Activated CD4-positive, alpha-beta T cell treated with anti-CD3 and anti-CD28 coated beads for 24 hours (primary cell): ENCODE measurements at places on chromosomes 5 and 9.

DNA sequence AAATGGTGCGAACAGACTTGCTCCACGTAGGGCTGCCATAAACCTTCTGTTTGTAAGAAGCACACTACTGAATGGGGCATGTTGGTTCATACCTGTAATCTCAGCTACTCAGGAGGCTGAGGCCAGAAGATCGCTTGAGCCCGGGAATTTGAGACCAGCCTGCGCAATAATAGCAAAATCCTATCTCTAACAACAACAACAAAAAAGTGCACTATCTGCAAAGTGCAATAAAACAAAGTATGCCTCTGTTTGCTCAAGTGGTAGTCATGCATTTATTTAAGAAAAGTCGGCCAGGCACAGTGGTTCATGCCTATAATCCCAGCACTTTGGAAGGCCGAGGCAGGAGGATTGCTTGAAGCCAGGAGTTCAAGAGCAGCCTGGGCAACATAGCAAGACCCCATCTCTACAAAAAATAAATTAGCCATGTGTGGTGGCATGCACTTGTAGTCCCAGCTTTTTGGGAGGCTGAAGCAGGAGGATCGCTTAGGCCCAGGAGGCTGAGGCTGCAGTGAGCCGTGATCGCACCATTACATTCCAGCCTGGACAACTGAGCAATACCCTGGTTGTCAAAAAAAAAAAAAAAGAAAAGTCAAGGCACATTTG is 5.2 kb downstream of the ATPSCKMT start:
- no peak for DNase-seq

DNA sequence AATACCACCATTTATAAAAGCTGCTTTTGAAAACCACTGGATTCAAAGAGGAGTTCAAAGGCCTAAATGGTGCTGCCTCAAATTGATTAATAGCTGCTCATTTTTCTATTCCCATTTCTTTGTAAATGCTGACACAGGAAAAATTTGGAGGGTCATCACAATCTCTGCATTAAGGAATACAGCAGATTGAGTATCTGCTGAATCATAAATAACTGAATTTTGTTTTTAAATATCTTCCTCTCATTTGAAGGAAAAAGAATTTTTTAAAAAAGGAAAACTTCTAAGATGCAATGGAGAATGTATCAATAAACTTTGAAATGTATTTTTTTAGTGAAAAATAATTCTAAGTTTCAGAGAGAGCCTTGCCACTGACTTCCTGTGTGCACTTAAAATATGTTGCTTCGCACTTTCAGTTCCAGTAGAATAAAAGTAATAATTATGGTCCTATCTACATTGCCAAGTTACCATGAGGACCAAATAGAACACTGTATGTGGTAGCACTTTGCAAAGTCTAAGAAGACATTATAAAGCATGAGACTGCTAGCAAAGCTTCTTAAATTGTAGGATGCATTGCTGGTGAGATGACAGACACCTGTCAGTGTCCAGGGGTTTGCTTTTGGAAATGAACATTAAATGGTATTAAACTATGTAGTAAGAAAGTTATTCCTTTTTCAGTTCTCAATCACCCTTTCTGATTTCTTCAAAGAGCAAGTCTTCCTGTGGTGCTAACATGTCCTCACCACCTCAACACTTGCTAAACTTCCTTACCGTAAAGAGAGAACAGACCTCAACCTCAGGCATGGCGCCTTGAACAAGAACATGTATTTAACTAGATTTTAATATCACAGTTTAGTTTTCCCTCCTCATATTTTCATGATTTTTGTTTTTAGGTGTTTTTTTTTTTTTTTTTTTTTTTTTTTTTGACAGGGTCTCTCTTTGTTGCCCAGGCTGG is 555.1 kb downstream of the EBF1 start:
- DNase-seq: no peak

DNA sequence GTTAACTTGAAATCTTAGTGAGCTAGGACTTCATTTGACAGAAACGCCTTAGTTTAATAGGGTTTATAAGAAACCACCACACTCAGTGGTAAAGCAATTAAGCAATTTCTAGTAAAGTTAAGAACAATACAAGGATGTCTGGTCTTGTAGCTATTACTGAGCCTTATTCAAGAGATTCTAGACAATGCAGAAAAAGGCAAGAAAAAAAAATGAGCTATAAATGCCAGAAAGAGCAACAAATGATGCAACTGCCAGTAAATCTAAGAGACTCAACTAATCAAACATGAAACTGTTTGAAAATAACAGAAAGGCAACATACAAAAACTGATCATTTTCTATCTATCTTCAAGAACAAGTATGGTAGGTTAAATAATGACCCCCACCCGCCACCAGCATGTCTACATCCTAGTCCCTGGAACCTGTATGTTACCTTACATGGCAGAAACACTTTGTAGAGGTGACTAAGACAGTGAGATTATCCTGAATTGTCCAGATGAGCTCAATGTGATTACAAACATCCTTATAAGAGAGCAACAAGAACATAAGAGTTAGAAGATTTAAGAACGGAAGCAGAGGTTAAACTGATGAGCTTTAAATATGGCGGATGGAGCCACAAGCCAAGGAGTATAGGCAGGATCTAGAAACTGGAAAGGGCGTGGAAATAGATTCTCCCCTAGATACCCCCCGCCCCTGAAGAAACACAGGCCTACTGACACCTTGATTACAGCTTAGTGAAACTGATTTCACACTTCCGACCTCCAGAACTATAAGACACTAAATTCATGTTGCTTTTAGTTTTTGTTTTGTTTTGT is 93.0 kb downstream of the SUSD1 start:
- no peak for DNase-seq

GRCh38 chr9:110850401-110851135 is 182.0 kb downstream of the MUSK start:
- no peak for DNase-seq

DNA sequence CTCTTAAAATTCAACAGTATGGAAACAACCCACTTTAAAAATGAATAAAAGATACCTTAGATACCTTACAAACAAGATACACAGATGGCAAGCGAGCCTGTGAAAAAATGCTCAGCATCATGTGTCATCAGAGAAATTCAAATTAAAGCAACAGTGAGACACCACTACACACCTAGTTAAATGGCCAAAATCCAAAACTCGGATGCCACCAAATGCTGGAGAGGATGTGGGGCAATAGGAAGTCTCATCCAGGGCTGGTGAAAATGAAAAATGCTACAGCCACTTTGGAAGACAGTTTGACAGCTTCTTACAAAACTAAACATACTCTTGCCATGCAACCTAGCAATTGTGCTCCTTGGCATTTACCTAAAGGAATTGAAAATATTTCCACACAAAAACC is 17.9 kb downstream of the DUSP1 start:
- DNase-seq: no peak

DNA sequence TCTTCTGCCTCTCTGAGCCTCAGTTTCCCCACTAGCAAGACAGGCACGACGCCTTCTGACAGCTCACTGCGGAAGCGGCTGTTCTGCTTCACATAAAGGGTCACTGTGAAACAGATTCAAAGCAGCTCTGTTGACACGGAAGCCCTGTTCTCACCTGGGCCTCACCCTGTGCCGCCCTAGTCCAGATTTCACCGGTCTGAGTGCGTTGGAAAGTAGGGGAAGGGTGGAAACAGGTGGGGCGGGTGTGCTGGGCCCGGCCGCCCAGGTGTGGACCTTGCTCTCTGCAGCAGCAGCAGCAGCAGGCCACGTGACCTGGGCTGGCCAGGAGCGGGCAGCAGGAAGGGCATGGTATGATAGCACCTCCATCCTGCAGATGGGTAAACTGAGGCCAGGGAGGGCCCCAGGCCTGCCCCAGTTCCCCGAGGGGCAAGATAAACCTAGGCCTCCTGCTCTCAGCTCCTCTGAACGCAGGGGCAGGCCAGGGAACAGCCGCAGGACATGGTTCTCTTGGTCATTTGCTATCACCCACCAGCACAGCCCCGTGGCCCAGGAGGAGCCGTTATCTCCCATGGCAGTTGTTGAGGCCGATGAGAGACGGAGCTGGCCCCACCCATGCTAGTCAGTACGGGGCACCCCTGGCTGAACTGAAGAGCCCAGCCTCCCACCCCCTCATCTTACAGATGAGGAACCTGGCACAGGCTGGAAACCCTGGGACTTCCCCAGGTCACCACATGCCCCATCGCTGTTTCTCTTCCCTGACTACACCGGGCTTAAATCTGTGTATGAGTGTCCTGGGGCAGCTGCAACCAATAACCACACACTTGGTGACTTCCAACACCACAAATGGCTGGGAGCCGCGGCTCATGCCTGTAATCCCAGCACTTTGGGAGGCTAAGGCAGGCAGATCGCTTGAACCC is 12.1 kb downstream of the PTGES2 start:
- no peak for DNase-seq

- DNase-seq: no peak
Measured at GRCh38 chr5:19745247-19745646, 242.8 kb downstream of the CDH18 start.

DNA sequence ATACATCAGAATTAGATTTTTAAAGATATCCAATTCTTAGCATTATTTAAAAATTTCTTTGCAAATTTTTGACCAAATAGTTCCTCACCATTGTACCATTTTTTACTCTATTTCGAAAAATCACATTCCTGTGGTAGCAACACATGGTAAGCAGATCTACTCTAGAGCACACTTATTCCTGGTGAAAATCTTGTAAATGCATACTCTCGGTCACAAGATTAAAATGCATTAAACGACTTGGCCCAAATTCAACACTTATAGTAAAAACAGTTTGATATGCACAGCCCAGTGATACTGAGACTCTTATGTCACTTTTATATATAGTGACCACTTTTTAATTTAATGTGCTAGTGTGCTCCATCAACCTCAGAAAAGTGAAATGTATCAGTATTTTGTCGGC is 208.8 kb upstream of the TARS1 start:
- DNase-seq: no peak

GRCh38 chr5:58985759-58986158 is 402.9 kb downstream of the RAB3C start:
- DNase-seq: no peak

DNA sequence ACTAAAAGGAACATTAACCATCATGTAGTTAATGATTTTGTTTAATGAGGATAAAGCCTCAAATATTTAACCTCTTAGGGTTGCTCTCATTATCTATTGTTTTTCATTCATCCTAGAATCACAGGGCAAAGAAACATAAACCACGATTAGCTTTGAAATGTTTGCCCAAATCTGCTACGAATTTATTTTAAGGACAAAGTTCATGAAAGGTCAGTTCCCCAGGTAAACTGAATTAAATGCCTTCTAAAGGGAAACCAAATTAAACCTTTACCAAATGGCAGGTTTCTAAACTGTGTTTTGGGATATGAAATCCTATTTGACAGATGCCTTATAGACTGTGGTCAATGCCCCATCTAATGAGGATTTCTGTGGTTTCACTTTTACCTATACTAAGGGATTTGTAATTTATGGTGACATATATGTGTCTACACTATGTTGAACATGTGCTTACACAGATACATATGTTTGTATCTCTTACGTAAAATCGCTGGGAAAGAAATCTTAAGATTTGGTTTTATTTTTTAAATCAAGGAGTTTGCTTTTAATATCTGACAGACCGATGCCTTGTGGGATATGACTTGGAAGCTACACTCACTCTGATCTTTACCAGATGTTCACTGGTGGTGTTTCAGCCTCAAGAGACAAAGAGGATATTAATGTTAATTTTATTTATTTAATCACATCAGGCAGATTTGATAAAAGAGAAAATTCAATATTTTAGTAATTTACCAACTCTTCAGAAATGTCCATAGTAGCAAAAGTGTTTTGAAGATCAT is 188.4 kb downstream of the GLIS3 start:
- no peak for DNase-seq

- DNase-seq: no peak
Measured at GRCh38 chr9:92723299-92723625, 41.4 kb downstream of the BICD2 start.

DNA sequence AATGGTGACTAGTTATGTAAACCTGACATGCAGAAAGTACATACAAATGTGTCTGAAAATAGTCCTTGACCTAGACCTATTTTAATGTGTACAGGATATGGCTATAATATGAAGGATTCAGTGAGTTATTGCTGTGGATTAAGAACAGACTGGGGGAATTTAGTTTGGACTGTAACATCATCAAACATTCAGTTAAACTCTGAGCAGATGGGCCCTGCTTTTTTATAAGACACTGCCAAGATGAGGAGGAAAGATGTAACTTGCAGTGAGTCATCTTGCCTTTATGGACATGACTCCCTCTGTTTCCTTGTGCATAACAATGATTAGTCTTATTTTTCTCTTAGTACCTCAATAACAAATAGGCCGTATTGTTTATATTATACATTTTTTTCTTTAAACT is 12.2 kb downstream of the PPP3R2 start:
- no peak for DNase-seq

DNA sequence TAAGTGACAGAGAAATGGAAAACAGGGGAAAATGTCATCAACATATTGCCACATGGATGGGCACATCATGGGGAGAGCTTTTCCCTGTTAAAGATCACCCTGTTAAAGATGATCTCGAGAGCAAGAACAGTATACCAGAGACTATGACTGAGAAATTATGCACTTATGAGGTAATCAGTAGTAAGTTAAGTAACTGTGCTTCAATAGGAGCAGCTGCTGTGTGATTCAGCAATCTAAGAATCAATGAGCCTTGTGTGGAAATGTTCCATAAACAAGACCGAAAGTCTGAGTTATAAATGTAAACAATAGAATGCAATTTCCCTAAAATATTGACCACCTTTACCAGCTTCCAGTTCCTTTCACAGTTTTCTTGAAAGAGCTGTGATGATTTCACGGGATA is 582.3 kb downstream of the CAAP1 start:
- DNase-seq: no peak

DNA sequence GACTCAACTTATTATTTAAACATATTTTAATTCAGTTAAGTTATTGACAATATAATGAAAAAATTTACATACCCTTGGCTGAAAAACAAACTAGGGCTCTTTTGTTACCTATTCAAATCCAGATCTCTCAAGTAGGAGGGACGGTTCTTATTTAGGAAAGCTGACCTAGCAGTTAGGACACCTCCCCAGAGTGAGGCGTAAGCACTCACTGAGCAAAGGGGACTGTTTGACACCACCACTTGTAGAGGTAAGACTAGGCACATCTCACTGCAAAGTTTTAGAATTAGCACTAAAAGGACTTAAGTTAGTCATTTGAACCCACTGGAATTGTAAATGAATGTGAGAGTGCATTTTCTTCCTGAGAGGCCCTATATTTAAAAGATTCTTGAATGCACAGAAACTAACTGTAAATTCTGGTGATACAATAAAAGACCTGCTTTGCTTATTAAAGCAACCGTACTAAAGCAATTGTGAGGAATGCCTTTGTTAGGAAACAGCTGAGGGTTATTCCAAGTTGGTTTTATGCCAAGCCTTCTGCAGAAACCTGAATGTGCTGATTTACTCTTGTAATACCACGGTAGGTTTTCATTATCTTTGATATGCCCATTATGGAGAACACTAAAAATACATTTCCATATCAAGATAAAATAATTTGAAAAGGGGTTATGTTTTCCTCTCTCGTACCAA is 16.2 kb downstream of the HACD4 start:
- no peak for DNase-seq

GRCh38 chr5:172646716-172647285 is 5.7 kb downstream of the NEURL1B start:
- no peak for DNase-seq
